Effector memory CD4-positive, alpha-beta T cell (primary cell): ENCODE measurements at places on chromosomes 1 and 21.
A peak's percentile ranks its signal among the peaks of the same experiment; 100 is the strongest.

DNA sequence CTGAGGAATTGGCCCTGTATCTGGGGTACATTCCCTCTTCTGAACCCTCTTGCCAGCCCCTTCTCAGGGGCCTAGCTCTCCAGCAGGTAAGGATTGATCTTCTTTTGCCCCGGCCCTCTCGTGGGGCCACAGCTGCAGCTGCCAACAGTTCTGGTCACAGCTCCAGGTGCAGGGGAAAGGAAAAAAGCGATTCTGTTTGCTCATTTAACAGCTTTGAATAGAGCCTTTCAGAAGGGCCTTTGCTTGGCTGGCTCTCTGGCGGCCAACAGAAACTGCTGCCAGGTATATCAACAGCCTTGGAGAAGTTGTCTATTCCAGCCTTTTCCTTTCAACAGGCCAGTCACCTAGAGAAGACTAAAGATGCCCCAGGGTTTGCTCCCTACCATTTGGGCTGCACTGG is 16.1 kb upstream of the FMOD start:
- no peak for DNase-seq

GRCh38 chr1:8097077-8097799 is 71.1 kb upstream of the ERRFI1 start:
- DNase-seq, result no peak

DNA sequence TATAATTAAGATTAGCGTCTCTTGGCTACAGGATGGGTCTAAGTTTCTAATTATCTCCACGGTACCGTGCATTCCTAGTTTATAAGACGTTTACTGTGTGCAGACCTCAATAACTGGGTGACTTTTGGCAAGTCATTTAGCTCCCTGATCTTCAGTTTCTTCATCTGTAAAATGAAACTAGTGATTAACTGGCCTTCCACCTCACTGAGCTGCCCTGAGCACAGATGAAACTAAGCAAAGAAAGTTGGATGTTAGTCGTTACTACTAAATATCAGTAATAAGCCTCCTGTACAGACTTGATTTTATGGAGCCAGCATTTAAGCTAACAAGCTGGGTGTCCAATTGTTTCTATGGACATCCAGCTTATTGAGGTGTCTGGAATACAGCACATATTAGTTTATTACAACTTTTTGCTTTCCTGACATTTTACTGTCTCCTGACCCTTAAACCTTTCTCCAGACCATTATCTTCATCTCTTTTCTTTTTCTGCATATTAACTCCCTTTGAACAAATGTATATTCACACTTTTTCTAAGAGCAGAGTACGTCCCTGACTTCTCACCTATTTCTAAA is 1.1 kb downstream of the CR2 start:
- no peak for DNase-seq

- DNase-seq, result peak; percentile 65
These were observed 39.6 kb upstream of the LBR start for GRCh38 chr1:225467193-225468020.

DNA sequence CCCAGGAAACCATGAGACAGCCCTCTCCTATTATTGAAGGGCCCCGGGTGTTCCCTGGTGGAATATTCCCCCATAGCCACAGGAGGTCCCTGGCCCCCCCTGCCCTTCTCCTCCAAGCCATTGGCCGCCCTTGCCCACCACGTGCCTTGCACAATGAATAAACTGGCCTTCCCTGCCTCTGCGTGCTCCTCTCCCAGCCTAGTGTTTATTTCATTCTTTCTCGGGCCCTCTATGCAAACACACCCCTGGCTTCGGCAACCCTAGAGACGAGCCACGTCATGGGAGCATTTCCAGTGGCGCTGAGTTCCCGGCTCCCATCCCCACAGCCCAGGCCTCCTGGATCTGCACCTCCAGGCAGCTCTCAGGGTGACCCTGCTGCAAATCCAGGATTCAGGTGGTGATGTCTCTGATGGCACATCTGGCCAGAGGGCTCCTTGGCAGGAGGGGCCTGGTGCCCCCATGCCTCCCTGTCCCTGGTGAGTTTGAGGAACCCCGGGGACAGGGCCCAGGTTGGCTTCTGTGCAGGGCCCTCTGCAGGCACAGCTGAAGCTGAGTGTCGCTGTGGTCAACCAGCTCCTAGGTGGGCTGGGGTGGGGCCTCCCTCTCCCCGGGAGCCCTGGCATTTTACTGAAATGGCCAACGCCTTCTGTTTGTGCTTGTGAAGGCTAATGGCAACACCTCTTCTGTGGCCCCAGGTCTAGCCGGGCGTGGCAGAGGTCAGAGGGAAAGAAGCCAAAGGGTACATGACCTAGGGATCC is 6.2 kb downstream of the KRTAP10-12 start:
- no peak for DNase-seq
